GM12864 (cell line): ENCODE measurements at places on chromosomes 6 and 20.

DNA sequence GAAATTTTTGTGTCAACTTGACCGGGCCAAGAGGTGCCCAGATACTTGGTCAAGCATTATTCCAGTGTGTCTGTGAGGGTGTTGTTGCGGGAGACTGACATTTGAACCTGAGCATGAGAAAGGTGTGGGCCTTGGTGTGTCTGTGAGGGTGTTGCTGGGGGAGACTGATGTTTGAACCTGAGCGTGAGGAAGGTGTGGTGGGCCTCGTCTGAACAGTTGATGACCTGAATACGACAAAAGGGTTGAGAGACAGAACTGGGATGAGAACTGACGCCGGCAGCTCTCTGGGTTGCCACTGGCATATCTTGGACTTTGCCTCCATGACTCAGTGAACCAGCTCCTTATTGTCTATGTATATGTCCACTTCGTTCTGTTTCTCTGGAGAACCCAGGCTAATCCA lies 240.5 kb downstream of the ERMARD start:
- DNase-seq, result no peak

DNA sequence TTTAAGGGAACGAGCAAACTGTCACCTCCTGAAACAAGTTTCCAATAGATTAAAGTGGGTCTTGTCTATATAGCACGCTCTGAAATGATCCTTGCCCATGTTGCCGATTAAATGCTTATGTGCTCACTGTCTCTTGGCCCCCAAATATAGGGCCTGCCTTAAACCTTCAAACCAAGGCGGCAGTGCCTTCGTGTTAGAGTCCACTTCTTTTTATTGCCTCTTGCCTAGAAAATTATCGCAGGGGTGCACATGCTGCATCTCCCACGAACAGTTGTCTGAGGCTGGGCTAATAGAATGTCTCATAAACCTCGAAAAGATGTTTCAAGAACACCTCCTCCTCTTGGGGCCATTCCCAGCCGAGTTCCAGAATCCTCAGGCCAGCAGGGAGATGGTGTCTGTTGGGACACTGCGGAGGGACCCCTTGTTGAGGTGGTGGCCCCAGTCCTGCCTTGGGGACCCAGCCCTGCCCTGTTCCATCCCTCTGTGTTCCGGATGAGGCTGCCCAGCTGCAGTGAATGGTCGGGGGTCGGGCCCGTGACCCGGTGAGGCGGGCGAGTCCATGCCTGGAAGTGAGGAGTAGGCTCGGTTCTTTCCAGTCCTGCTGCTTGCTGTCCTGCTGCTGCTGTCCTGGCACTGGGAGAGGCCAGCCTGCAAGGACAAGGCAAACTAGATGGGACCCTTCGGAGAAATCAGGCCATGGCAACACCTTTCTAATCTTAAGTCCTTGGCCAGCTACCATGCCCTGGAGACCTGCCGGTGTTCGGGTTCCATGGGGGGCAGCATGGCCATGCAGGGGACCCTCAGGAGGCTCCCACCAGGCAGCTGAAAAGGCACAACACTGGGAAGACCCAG lies 34.7 kb upstream of the SLCO4A1 start:
- DNase-seq, result no peak

DNA sequence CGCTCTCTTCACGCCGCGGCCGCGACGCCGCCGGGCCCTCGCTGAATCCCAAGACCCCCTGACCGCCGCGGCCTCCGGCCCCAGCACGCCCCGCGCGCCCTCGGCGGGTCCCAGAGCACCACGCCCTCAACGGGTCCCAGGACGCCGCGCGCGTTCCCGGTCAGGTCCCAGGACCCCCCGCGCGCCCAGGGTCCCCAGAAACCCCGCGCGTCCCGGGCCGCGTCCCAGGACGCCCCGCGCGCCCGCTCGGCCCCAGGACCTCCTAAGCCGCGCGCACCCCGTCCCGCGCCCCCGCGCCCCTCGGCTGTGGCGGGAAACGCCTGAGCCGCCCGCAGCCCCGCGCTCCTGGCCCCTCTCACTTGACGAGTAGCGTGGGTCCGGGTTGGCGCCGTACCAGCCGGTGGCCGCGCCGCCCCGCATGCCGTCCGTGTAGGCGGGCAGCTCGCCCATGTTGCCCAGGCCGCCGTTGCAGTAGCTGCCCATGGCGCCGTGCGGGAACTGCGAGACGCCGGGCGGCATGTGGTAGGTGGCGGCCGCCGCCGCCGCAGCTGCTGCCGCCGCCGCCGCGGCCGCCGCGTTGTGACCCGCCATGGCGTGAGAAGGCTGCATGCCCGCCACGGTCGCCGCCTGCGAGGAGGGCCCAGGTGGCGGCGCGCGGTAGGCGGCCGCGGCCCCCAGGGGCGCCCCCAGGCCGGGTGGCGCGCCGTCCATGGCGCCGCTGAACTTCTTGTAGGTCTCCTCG lies 556 bp downstream of the NKX2-4 start:
- no peak for DNase-seq

GRCh38 chr20:59767656-59768055 lies 163.3 kb downstream of the PHACTR3 start:
- DNase-seq, result no peak

DNA sequence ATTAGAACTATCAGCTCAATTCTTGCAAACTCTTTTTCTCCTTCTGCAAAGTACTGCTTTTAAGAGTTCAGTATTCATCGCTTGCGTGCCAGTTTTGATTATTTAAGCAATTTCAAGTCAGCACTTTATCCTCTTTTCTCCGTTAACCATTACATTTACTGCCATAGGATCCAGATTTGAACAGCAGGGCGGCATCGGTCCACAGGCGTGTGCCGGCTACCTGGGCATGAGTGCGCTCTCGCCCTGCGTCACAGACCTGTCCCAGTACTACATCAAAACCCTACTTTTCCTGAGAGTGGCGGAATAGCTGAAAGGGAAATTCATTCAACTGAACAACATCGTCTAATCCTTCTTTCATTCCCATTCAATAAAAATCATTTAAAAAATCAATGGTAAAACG lies 53.4 kb downstream of the MYLK4 start:
- DNase-seq, result no peak

DNA sequence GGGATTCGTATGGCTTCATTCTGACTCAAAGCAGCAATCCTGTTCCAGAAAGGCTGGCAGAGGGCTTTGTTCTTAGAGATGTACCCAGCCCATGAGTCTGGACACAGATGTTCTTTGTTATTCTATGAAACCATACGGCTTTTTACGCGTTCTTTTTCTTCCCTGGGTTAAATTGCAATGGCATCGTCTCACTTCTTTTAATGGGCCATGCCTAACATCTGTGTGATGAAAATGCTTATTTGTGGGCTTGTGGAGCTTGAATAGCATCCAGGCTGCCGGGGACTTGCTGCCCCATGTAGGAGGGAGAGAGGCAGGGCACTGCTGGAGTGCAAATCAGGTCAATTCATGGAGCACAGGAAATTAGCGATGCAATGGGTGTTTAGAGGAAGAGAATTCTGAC lies 19.4 kb downstream of the FAM50B start:
- DNase-seq, result no peak

DNA sequence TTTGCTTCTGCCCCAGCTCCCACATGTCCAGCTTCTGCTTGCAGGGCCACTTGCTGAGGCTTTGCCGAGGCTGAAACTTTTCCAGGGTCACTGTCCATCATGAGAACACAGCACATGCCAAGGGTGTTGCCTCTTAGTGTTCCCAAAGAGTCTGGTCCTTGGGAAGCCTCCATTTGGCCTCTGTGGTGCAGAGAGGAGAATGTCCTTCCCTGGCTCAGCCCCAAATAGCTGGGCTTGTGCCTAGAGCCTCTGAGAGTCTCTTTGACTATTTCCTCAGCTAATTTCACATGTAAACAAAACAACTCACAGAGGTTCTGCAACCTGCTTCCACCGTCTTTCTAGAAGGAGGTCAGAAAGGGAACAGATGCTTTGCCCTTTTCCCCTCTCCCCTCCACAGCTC lies 40.4 kb upstream of the RAB23 start:
- no peak for DNase-seq

- no peak for DNase-seq
Measured at GRCh38 chr20:472889-473292, 10.6 kb upstream of the TBC1D20 start.

- DNase-seq, result no peak
Measured at GRCh38 chr20:50442512-50442911, 67.7 kb upstream of the PTPN1 start.

GRCh38 chr6:163389354-163389753 lies 25.2 kb upstream of the QKI start:
- no peak for DNase-seq

DNA sequence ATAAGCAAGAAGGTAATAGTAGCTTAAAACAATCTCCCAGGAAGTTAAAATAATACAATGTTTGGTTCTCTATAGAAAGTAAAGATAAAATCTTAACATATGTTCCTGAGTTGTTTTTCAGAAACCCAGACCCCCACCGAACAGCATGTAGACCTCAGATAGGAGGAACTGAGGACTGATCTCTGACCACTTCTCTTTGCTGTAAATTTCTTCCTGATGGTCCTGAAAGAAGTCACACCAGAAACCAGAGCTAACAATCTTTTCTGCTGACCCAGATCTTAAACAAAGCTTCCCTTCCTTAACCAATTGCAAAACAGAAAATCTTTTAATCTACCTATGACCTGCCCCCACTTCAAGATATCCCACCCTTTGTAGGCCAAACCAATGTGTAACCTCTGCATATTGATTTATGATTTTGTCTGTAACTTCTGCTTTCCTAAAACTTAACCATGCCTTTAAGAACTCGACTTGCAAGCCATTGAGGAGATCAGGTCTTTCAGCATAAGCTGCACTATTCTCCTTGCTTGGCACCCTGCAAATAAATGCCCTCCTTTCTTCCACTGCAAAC lies 21.9 kb upstream of the BEND6 start:
- no peak for DNase-seq

- no peak for DNase-seq
Measured at GRCh38 chr6:167697316-167697715, 129.4 kb upstream of the AFDN start.

DNA sequence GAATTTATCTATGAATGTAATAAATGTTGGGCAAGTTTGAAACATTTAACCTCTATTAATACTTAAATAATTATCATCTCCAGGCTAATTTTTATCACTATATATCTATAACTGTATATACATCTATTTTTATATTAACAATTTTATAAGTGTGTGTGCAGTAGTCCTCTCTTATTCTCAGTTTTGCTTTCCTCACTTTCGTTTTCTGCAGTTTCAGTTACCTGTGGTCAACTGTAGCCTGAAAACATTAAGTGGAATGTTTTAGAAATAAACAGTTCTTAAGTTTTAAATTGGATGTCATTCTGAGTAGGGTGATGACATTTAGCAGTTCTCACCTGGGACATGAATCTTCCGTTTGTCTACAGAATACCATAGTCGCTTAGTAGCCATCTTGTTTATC lies 379.4 kb upstream of the MAN1A1 start:
- DNase-seq, result no peak

DNA sequence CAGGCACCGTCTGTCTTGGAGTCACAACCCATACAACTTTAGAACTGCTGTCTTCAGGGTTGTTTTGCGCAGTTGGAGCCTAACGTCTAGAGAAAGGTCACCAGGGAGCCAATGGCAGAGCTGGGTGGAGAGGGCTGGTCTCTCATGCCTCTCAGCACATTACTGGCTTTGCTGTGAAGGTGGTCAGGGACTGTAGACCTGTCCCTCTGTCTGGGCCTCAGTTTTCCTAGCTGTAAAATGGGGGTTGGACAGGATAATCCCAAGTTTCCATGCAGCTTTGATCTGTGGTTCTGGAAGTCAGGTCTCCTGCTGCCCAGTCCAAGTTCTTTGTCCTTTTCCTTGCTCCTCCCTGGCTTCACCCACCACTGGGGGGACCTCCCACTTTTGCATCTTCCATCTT lies 52.2 kb upstream of the EPB41L1 start:
- DNase-seq, result no peak

GRCh38 chr20:19741924-19742323 lies 16.1 kb upstream of the RIN2 start:
- DNase-seq, result no peak

GRCh38 chr6:1786455-1787453 lies 177.0 kb downstream of the FOXC1 start:
- DNase-seq, result no peak

DNA sequence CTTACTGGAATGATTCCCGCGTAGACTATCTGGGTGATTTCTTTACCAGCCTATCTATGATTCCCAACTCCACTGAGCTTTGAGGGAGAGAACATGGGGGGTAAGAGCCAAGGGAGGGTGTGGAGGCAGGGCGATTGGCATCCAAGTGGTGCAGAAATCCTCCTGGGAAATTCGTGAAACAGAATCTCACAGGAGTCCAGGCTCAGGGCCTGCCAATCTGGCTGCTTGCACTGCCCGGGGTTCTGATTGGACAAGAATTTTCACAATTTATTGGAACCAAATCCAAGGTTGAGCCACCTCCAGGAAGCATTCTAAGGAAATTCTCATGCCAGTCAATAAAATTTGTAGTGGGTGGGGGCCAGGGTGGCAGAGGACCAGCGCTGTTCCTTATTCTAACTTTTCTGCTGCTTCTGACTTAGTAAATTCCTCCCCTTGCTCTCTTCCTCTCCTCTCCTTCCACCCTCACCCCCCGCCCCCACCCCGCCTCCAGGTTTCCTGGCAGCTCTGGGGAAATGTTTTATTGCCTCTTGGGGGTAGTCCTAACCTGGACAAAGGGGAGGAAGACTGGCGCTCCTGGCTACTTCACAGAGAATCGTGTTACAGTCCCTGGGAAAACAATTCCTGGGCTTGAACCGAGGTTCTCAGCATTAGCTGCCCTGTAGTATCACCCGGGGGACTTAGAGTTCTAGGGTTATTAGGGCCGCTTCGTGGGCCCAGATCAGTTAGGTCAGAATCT lies 3.1 kb downstream of the BMP6 start:
- DNase-seq, result no peak

GRCh38 chr6:88168362-88168761 lies 2.2 kb upstream of the CNR1 start:
- DNase-seq, result no peak

- no peak for DNase-seq
Measured at GRCh38 chr6:84033523-84034451, at the start of gene MRAP2. Gene MRAP2 (plus strand): TSS chr6:84033772. CDS start chr6:84055319, 21,547 bp downstream.

- DNase-seq, result no peak
Measured at GRCh38 chr6:165376100-165376499, 66.7 kb upstream of the C6orf118 start.

GRCh38 chr20:48489046-48489463 lies 338.7 kb downstream of the PREX1 start:
- DNase-seq, result no peak

GRCh38 chr20:47304287-47304686 lies 52.2 kb downstream of the ZMYND8 start:
- no peak for DNase-seq

DNA sequence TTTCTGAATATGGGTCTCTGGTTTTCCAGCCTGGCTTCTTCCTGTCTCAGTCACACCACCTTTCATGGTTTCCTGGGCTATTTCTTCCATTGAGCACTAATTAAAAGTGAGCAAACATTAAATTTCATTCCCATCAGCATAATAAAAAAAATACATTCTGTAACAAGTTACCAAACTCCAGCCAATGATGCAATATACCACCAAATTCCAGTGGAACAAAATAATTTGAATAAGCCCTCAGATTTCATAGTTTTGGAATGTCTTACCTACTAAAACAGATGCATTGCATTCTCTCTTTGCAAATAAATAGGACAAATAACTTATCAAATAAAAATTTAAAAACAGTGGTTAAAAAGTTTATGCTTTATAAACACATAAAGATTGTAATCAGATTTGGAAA lies 97.8 kb upstream of the PRDM1 start:
- no peak for DNase-seq
